ENCODE measurements at places on chromosomes 6 and 20.

GRCh38 chr6:134447423-134447822, 129.5 kb upstream of the SGK1 start:
- DNase-seq = no peak

- no peak for DNase-seq
Measured at GRCh38 chr6:162829013-162829742, 101.4 kb downstream of the PACRG start.

GRCh38 chr6:166507380-166507779, 79.1 kb downstream of the RAMACL start:
- DNase-seq = no peak

DNA sequence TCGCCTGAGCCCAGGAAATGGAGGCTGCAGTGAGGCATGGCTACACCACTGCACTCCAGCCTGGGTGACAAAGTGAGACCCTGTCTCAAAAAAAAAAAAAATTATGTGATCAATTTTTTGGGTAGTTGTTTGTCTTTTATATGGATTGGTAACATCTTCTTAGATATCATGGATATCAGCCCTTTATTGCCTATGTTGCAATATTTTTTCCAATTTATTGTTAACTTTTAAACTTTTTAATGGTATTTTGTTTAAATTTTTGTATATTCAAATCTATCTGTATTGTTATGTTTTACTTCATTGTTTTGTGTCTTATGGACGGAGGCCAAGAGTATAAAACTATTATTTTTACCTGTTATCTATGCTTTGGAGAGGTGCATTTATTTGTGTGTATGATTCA, 32.4 kb upstream of the LTV1 start:
- no peak for DNase-seq

DNA sequence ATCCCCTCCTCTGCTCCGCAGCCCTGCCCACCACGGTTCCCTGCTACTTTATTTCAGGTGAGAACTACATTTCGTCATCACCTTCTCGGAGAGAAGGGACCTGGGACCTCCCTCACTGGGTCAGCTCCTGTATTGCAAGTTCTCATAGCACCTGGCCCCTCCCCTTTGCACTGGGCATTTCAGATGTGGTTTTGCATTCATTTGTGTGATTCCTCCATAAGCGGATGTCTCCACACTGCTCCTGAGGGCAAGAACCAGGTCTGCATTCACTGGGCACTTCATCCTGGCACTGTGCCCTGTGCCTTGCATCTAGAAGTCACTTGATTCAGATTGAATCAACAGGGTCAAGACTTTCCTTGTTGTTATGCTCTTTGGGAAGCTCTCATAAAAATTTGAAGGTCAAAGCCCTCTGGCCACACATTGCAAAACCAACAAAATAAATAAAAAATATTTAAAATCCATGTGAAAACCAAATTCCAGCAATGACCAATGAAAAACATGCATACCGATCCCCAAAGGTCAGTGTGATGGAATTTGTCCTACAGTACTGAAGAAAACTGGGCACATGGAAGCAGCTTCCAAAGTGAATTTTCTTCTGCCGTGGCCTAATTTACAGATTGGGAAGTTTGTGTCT, 89.1 kb upstream of the F13A1 start:
- no peak for DNase-seq

GRCh38 chr20:62667530-62668440, 25.5 kb downstream of the SLCO4A1 start:
- no peak for DNase-seq

Data from NCI-H187 treated with DMSO at 0.1 percent for 48 hours (cell line).